Activated CD4-positive, alpha-beta T cell treated with anti-CD3 and anti-CD28 coated beads for 1 hour (primary cell): ENCODE measurements at places on chromosomes 16 and 17.

- DNase-seq, result no peak
Measured at GRCh38 chr16:83561876-83562275, 245.9 kb upstream of the HSBP1 start.

- no peak for DNase-seq
Measured at GRCh38 chr17:76314392-76315227, 6.5 kb upstream of the QRICH2 start.

DNA sequence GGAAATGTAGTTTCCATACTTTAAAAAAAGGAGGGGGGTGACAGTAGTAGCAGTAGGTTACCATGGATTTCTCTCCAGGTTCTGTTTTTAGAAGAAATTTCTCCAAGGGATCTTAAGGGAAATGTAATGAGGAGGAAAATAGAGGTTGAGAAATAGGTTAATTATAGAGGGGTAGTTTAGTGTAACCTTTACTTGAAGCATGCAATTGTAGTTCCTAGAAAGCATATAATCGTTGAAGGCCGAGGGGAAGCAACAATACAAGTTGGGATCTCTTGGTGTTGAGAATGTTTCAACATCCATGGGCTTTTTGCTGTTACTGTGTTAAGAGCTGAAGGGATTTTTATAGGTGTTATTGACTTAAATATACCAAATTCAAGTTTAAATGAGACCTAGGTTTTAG lies 25.1 kb downstream of the TNRC6A start:
- no peak for DNase-seq

DNA sequence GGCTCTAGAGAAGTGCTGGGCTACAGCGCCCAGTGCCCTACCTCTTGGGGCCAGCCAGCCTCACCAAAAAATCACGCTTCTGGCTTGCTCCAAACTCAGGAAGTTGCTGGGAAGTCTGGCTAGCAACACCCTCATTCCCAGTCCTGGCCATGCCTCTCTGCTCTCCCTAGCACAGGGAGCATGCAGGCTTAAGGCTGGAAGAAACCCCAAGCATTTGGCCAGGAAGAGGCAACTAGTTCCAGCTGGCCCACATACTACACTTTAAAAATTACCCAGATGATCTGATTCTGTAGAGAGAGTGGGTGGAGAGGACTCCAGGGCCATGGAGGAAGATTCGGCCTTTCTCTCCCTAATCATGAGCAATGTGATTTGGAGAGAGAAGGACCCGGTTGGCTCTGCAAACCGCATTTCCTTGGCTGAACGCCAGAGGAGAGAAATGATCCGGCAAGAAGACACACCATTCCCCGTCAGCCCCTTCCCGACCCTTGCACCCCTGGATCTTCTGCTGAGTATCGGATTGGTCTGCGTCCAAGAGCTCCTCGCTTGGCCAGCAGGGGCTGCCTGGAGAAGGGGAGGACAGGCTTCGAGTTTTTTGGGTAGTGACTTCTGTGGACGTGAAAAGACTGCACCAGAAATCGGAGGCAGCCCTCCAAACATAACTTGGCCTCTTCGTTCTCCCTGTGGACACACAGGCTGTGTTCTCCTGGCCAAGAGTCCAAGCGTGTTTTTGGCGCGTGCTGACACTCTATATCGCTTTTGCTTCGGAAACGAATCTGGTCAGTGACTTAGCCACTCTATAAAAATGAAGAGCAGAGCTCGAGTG lies 406.3 kb downstream of the WWOX start:
- no peak for DNase-seq

- no peak for DNase-seq
Measured at GRCh38 chr17:76892329-76892728, 24.1 kb downstream of the MGAT5B start.

DNA sequence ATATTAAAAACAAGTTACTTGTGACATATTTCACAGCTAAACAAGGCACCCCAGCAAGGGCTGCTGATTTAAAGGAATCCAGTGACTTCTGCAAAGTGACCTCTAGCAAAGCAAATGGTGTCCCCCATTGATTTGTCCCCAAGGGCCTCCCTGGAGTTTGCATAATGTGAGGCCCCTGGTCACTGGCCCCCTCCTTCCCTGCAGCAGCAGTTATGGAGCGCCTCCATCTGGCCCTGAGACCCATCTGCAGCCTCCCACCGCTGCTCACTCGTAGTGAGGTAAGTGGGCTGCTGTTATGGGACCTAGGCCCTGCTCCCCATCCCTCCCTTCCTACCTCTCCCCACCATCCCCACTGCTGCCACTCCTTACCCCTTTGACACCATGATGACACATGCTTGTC lies 19.6 kb upstream of the EEF2K start:
- no peak for DNase-seq

DNA sequence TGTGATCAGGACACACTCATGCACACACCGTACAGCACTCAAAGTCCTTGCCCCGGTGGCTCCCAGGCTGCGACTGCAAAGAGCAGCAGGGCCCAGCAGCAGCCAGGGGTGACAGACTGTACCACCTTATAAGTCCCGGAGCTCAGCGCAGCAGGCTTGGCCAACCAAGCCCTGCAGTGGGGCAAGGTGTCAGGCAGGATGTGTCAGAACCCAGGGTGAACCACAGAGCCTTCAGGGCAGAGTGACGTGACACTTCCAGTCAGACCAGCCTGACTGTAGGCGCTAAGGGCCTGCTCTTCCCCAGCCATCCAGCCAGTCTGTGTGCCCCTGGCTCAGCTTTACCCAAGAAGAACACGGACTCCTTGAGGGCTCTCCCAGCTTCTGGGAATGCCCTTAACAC lies 204.1 kb downstream of the COPRS start:
- DNase-seq, result no peak

DNA sequence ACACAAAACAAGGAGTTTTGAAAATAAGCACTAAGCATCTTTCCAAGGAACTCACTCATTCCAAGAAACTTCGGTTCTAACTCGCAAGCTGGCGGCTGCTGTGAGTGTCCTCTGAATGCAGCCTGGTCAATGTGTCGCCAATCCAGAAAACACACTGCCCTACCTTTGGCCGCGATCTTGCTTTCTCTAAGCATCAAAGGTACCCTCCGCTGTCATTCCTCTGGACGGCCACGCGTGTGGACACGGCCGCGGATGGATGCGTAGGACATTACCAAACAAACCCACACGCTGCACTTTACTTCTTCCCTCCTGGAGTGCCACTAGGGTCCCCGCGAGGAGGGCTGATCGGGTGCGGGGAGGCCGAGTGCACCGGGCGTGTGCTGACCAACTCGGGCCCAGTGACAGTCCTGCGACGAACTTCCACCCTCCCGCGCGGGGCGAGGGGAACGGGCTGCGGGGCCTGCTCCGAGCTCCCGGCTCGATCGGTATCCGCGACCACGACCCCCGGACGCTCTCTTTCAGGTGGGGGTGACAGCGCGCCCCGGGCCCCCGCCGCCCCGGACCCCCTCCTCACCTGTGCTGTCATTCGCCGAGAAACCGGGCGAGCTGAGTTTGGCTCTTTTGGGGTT lies 1.1 kb downstream of the CREBBP start:
- DNase-seq, result no peak

- DNase-seq, result no peak
Measured at GRCh38 chr16:1472974-1473373, 1.9 kb downstream of the CLCN7 start.

DNA sequence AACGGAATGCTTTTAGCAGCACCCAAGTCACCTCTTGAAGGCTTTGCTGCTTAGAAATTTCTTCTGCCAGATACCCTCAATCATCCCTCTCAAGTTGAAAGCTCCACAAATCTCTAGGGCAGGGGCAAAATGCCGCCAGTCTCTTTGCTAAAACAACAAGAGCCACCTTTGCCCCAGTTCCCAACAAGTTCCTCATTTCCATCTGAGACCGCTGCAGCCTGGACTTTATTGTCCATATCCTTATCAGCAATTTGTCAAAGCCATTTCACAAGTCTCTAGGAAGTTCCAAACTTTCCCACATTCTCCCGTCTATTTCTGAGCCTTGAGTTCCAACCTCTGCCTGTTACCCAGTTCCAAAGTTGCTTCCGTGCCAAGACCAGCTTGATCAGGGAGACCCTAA lies 27.4 kb downstream of the TMC6 start:
- no peak for DNase-seq

GRCh38 chr17:62611292-62611691 lies 16.2 kb upstream of the MRC2 start:
- DNase-seq, result no peak

GRCh38 chr17:74164446-74165045 lies 38.9 kb upstream of the RPL38 start:
- no peak for DNase-seq

GRCh38 chr17:50911890-50912289 lies 45.7 kb upstream of the TOB1 start:
- DNase-seq, result no peak

DNA sequence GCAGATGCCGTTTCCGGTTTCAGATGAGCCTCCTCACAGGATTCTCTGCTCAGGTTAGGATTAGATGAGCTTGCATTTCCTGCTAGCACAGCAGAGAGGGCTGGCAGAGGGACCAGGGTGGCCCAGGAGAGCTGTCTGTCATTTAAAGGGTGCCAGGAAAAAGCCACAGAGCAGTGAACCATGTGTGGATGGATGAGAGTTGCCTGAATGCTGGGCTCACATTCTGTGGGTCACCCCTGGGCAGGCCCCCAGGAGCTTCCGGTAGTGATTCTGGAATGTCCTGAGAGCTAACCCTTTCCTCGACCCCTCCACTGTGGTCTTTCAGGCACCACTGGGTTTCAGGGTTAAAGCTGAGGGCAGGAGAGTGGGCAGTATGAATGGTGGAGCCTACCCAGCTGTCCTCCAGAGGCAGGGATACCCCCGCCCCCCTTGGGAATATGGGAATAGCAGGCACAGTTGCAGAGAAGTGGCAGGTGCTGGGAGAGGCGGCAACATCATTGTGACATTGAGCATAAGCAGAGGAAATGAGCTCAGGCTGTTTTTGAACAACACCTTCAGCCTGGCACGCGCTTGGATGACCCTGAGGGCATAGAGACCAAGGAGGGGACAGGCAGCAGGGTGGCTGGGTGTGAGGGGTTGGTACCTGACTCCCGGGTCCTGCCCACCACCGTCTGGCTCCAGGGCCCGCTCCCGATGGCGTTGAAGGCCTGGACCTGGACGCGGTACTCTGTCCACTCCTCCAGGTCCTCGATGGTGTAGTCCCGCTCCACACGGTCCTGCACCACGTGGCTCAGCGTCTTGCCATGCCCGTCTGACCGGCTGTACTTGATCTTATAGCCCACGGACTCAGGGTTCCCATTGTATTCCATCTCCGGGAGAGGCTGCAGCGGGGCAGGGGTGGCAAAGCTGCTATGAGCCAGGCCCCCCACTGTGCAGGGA lies 83.0 kb upstream of the CDC42EP4 start:
- DNase-seq, result no peak

DNA sequence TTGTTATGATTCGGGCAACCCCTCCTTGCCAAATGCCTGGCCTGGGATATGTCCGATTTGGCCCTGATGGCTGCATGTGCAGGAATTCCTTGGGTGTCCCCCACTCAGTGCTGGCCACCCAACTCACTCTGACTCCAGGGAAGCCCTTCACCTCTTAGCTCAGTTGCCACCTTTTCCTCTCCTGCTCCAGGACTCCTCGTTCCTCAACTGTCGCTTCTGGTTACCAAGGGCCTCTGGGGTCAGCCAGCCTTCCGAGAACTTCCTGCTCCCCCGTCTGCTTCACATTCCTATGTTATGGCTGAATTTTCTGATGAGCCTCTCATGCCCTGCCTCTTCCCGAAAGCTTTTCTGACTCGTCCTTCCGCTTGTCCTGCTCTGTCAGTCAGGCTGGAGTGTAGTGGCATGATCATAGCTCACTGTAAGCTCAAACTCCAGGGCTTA lies 63.5 kb downstream of the SPACA3 start:
- DNase-seq, result no peak

DNA sequence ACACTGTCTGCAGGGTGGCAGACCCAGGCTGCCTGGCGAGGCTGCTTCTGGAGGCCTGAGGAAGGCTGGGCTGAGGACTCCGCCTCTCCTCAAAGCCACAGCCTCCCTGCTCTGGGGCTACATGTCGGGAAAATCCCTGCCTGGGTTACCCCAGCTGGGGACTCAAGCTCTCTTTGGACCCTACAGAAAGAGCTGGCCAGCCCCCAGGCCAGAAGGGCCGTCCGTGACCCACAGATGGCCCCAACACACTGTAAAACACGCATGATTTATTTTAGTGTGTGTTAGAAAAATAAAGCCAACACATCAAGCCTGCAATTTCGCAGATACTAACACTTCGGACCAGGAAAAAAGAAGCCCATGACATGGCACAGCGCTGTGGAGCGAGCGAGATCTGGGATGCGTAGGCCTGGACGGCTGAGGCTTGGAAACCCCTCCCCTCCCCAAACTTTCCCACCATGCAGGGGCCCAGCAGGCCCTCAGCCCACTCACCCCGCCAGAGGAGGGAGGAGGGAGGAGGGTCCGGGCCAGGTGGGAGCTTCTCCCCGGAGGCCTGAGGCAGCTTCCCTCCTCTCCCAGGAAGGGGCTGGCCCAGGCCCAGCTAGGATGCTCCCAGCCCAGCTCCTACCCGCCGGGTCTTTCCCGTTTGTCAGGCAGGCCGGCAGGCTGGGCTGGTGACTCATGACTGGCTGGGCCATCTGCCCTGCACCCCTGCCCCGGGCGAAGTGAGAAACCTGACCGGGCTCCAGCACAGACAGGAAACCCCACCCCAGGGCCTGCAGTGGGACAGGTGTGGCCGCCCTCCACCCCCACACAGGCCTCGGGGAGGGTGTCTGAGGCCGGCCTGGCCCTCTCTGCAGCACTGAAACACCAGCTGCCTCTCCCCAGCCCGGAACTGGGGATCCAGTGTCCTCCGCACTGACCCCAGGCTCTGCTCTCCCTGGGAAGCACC lies 34.1 kb upstream of the SLC38A10 start:
- DNase-seq, result no peak

DNA sequence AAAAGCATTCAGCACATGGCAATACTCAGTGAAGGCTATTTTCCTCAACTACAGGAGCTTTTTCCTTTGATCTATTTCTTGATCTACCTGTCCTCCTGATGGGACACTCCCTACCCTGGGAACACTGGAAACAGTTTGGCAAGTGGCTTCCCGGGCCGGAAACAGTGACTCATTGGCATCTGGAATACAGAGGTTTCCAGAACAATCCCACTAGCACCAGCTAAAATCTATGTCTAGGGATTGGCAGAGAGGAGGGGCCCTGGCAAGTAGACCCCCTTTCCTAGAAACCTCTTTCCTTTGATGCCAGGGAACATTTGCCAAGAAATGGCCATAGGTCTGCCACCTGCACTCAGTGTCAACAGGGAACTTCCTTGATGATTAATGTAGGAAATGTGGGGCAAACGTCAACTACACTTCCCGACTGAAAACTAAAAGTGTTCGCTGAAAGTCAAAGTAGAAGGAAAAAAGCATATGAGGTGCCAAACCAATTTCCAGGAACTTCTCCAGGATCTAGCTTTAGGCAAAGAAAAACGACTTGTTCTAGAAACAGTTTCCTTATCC lies 30.4 kb upstream of the FBXW10B start:
- no peak for DNase-seq

- DNase-seq, result no peak
Measured at GRCh38 chr16:28569021-28569420, 15.3 kb downstream of the SGF29 start.

- DNase-seq, result no peak
Measured at GRCh38 chr17:69417545-69418483, 3.3 kb downstream of the MAP2K6 start.

DNA sequence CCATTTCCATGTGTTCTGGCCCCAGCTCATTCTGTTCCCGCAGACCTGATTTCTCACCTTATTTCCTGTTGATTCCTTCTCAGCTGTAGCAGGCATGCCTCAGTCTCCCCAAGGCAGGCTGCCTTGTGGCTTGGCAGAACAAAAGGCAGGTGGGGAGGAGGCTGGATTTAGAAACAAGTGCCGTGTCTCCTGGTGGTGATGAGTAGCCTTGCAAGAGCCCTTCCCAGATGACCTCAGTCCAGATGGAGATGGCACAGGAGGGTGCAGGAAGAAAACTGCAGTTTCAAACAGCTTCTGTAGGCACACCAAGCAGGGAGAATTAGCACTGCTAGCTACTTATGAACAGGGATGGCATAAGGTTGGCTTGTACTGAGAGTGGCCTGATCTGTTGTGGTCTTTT lies 64.6 kb downstream of the ARHGAP44 start:
- DNase-seq, result no peak
